ENCODE measurements at places on chromosomes 2 and 18.

DNA sequence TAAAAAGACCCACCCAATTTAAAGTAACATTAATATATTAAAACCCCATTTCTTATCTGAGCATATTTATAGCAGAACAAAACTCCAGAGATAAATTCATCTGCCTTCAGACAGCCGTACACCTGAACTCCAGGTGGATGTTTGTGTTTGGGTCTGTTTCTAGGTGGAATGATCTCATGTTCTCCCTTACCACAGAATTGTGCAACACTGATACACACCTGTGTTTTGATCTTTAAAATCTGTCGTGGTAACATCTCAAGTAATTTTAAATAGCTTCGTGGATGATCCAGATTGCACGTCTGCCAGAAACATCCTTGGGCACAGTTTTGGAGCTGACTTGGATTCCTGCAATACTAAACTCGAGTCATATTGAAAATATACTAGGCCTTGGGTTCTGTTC is 207.5 kb upstream of the FOSL2 start:
- DNase-seq: no peak

DNA sequence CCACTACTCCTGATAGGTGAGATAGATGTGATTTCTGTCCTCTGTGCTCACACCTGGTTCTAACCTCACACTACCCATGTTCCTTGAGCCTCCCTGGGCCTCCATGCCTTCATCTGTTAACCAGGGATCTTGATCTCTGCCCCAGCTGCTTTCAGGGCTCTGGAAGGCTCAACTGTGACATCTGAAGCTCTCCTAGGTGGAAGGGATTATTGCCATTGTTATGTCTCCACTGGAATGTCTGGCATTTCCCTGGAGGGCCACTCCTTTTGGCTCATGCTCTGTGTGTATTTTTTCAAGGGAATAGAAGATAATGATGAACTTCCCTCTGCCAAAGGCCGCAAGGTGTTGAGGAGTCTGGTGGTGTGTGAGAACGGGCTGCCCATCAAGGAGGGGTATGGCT is 41.2 kb downstream of the PCARE start:
- no peak for DNase-seq

GRCh38 chr18:57444301-57444759 is 9.2 kb downstream of the ONECUT2 start:
- no peak for DNase-seq

- DNase-seq: no peak
These were observed 81.1 kb upstream of the SLC39A10 start for GRCh38 chr2:195575879-195576401.

DNA sequence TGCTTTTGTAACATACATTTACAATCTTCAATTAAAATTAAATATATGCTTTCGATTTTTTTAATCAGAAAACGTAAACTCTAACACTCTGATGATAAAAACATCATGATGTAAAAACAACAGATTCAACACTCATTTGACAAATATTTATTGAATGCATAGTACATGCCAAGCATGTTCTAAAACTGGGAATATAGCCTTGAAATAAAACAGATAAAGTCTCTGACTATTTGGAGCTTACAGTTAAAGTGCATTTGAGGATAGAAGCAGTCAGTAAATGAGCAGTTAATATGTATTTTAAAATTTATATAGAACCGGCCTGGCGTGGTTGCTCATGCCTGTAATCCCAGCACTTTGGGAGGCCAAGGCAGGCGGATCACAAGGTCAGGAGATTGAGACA is 47.8 kb downstream of the TMX3 start:
- no peak for DNase-seq

GRCh38 chr2:117555965-117556364 is 258.5 kb upstream of the DDX18 start:
- DNase-seq: no peak

DNA sequence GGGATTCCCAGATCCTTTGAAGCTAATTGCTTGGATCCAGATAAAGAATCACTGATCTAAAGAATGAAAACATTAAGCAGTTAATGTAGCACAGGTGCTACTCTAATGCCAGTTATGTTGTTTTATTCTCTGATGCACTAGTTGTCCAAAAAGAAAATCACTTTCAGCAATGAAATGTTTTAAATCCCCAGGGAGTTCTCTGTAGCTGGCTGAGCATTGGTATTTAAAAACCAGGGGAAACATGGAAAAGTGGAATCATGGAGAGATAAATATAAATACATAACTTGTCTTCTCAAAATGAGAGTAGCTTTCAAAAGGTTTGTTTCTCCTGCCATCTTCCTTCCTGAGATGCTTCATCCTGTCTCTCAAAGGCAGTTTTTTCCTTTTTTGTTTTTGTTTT is 37.7 kb downstream of the CD302 start:
- no peak for DNase-seq

DNA sequence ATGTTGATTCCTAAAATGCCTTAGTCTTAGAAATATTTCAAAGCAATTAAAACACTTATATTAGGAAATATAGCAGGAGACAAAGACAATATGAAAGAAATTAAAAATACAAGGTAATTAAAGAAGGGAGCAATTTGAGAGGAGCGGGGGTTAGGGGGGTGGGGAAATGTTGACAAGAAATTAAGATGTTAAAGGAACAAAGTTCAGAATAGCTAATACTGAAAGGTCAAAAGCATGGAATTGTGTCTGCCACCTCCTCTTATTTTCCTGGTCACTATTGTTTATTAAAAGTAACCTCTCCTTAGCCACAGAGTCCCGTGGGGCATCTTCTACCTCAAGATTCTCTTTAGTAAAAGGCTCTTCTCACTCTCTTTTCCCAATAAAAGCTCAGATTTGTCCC is 244.1 kb downstream of the MREG start:
- DNase-seq: no peak

GRCh38 chr2:194060269-194060668 is 1596.8 kb upstream of the SLC39A10 start:
- no peak for DNase-seq

- no peak for DNase-seq
These were observed 173.0 kb upstream of the GATA6 start for GRCh38 chr18:21996351-21996826.

- no peak for DNase-seq
These were observed 422.2 kb downstream of the XIRP2 start for GRCh38 chr2:167310442-167310841.

GRCh38 chr2:170180031-170180566 is 2.2 kb downstream of the MYO3B start:
- no peak for DNase-seq

- DNase-seq: no peak
These were observed 110.9 kb upstream of the SP3 start for GRCh38 chr2:174076040-174076439.

- no peak for DNase-seq
These were observed 26.2 kb downstream of the SH2D6 start for GRCh38 chr2:85444629-85445172.

- no peak for DNase-seq
These were observed 497.4 kb upstream of the MEIS1 start for GRCh38 chr2:65937379-65938160.
